ENCODE measurements at places on chromosomes 1 and 21.

DNA sequence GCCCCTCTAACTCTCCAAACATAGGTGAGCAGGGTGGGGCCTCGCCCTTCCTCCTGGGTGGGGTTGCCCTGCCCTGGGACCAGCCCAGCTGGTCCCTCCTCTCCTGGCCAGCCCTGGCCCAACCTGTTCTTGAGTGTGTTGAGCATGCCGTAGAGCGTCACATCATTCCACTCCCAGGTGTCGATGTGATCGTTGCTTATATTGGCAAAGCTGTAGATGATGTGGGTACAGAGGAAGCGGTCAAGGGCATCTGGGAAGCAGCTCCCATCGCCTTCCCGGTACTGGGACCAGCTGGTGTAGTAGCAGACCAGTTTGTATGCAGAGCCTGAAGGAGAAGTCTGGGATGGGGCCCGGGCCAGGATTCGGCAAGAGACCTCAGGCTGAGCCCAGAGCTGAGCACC is 1.4 kb downstream of the CHI3L1 start:
- no peak for DNase-seq

DNA sequence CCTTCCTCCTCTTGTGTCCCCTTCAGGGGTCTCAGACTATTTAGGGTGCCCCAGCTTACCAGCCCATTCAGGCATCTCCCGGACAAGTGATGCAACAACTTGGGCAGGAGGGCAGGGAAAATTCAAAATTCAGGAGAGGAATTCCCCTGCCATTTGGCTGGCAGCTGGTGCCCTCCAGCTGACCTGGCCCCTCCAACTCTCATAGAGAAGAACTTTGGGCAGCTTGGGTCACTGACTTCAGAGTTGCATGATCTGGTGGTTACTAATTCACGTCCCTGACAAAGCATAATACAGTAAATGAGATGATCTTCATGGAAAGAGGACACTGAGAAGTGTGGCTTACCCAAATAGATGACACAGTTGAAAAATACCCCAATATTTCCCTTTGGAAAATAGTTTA is at the start of gene FCAMR:
Gene FCAMR, minus strand, starts transcription at position 15 of the 400 bp plus-strand sequence. CDS start 335 bp downstream, outside the sequence.
- DNase-seq, result no peak

DNA sequence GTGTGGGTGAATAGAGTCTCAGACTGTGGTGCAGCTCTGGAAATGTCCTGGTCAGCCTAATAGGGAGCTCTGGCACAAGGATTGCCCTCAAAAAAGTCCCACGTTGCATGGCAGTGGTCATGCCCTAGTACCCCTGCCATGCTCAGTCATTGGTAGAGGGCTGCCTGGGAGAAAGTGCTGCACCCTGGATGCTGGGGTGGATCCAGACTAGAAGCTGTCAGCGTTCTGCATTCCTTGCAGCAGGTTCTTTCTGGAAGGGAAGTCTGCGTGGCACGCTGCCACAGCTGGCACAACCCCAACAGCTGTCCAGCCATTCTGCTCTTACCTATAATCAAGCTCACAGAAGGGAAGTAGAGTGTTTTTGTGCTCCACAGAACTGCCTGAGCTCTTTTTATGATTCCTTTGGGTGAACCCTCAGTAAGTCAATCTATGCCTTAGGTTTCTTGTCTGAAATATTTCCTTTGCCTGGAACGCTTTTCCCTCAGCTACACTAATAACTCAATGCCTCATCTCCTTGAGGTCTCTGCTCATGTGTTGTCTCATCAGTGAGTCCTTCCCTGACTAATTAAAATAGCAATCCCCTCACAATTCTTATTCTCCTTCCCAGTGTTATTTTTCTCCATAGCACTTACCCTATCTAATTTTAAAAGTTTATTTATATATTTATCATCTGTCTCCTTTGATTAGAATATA is 61.5 kb upstream of the JAK1 start:
- no peak for DNase-seq

DNA sequence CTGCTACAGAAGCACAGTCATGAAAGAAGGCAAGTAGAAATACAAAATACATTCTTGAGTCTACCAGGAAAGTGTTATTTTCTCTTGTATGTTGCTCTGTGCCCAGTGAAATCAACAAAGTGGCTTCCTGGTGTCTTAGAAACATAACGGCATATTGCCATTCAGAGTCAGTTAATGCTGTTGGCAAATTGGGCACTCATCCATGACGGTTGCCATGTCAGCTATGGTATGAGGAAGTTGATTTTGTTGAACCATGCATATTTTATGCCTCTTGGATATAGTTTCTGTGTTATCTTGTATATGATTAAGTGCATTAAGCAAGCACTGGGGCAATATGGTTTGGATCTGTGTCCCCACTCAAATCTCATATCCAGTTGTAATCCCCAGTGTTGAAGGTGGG is 153.1 kb upstream of the CXADR start:
- DNase-seq, result no peak

- peak; percentile 35 for DNase-seq
Measured at GRCh38 chr1:13700521-13701270, 708 bp downstream of the PRDM2 start.

GRCh38 chr1:57423135-57423655 is 665 bp downstream of the DAB1 start:
- peak; percentile 38 for DNase-seq

- DNase-seq, result no peak
Measured at GRCh38 chr1:235510823-235511222, 6.6 kb upstream of the B3GALNT2 start.

DNA sequence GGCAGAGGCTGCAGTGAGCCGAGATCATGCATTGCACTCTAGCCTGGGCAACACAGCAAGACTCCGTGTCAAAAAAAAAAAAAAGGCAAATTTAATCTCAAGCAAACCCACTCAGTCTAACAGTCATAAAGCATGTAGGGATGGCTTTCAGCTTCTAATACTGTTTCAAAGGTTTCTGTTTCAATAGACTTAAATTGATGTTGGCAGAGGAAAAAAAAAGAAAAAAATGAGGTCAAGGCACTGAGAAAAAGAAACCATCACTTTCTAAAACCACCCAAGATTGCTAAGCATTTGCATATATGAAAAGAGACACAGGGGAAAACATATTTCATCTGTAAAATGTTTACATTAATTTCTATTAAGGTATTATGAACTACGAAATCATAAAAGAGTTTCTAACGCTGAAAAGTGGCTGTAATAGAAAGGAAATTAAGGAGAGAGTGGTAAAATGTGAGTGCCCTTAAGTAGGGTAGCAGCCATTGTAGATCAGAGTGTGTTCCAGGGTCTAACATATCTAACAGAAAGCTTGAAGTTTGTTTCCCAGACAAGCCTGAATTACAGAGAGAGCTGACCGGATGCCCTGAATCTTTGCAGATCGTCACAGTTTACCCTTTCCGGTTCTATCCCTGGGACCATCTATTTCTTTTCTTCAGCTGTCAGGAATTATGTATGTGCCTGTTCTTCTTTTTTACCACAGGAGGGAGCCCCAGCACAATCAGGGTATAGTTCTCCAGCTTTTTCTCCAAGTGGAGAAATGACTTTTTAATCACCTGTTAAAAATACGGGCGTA is 70.0 kb downstream of the PLD5 start:
- DNase-seq, result no peak

DNA sequence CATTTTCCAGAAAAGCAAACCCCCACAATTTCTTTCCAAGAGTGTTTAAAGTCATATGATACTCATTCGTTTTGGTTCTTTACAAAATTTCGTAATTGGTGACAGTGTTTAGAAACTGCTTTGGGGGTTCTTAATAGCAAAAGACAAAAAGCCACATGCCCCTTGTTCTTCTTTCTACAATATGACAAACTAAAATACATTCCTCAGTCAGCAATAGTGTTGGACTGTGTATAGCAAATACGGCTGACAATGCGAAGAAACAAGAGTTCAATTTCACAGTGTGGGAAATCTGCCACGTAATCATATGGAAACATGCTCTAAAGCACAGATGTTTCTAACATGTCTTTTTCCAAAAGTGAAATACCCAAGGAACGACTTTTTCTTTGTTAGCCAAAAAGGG is 7.6 kb upstream of the IFNAR1 start:
- DNase-seq, result no peak

DNA sequence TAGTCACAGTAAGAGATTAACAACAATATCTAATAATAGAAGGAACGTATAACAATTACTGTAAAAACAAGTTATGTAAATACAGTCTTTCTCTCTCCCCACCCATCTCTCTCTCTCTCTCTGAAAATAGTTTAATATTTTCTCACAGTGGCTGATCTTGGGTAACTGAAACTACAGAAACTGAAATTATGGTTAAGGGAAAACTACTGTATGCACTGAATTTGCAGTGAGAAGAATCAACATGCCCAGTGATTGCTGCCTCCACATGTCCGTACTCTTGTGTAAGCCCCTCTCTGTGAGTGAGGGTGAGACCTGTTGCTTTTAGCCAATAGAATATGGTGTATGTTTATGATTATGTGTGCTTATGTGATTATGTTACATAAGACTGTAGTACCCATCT is 1.6 kb downstream of the KRTAP6-1 start:
- DNase-seq, result no peak

- no peak for DNase-seq
Measured at GRCh38 chr1:30083800-30084464, 639.5 kb downstream of the MATN1 start.

- no peak for DNase-seq
Measured at GRCh38 chr1:72230746-72231145, 51.6 kb downstream of the NEGR1 start.

DNA sequence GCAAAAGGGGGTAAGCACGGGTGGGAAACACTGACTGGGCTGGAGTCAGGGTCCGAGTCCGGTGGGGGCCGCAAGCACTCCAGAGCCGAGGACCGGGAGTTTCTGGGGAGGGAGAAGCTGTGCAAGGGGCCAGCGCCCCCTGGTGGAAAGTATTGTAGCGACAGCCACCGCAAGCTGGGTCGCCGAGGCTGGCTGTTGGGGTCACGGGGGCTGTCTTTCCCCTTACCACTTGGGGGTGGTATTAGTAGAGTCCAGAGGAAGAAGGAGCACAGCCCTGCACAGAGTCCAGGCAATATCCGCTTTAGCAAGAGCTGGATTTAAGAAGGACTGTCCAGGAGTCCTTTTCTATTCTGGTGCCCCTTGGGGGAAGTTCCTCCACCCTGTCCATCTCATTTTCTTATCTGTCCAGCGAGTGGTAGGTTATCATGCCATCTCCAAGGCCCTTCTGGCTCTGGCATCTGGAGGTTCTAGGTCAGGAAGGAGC is 17.9 kb upstream of the ETV3 start:
- peak; percentile 85 for DNase-seq

DNA sequence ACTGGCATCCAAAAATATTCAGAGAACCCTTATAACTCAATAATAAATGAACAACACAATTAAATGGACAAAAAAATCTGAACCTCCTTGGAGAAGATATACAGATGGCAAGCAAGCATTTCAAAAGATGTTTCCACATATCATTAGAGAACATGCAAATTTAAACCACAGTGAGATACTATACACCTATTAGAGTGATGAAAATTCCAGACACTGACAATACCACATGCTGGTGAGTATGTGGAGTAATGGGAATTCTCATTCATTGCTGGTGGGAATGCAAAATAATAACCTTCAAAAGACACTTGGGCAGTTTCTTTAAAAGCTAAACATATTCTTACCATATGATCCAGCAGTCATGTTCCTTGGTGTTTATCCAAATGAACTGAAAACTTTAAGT is 46.1 kb downstream of the HS2ST1 start:
- no peak for DNase-seq

GRCh38 chr1:150237746-150238145 is 1.8 kb upstream of the ANP32E start:
- no peak for DNase-seq

DNA sequence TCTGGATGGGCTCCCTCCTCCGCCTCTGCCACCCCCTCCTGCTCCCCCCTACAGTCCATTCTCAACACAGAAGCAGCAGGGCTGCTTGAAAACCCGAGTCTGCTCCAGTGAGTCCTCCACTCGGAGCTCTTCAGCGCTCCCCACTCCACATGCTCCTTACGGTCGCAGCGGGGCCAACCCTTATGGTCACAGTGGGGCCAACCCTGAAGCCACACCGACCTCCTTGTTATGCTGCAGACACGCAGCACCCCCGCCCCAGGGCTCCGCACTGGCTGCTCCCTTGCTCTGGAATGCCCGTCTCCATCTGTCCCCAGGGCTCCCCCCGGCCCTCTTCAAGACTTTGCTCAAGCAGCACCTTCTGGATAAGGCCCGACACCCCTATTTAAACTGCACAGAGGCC is 22.6 kb downstream of the GPR157 start:
- DNase-seq, result no peak

DNA sequence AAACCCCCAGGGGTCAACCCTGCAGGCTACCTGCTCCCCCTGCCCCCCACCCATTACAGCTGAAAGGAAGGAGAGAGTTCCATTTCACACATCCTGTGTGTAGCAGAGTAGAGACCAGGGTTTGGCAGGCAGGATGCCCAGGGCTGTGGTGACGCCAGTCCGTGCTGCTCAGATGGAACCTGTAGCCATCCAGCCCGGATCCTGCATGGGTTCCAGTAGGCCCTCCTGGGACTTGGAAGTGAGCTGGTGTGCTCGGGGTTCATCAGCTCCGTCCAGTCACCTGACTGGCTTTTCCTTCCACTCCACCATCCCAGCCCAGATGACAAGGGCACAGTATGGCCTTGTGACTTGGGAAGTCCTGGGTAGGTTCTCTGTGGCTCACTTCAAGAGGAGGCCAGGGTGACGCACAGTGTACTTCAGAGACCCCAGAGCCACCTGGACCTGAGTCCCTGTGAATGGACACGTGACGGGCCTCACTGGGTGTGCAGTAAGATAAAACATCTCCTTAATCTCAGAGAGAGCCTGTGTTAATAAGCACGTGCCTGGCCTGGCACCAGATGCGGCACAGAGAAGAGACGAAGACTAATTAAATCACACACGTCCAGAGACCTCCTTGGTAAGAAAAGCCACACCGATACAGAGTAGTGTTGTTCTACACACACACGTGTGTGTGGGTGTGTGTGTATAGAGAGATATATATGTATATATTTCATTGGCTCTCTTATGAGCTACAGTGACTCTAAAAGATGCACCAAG is 16.0 kb downstream of the ITPKB start:
- peak; percentile 28 for DNase-seq

- no peak for DNase-seq
Measured at GRCh38 chr1:183461350-183461749, 10.9 kb upstream of the SMG7 start.

DNA sequence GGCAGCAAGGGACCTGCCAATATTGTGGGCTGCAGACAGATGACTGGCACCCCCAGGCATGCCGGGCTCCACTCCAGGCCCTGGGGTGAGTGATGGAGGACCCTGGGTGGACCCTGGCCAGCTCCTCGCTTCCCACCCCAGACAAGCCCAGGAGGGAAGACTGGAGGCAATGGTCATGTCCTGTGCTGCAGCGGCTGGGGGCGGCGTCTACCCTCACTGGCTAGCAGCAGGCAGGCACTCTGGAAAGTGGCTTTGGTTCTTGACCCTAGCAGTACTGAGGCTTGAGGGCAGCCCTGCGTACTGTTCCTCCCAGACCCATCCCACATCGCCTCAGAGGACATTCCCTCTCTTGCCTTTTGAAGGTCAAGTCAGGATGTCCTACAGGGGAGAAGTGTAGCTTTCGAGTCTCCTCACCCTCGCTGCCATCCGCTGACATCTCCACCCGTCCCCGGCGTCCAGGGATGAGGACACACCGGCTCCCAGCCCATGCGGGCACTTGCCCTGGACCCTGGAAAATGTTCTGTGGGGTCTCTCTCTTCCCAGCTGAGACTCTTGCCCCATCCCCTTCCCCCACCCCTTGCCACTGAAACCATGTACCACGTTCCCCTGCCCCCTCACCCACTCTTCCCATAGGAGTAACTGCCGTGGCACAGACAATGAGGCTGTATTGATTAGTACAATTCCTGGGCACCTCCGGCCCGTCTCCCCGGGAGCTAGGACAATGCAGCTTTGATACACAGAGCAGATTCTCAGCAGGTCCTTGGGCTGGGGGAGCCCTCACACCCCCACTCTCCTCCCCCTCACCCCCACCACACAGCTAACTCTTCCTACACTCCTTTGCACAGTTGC is 15.0 kb downstream of the SLC6A9 start:
- DNase-seq, result no peak

- no peak for DNase-seq
Measured at GRCh38 chr1:53599481-53599880, 139.5 kb downstream of the GLIS1 start.

Data from glutamatergic neuron (in vitro differentiated cells).